ENCODE measurements at places on chromosomes 4 and X. TPM values are rescaled to one million over a fixed set of nuclear protein-coding genes. Genes with fewer than 3 reads are reported as not detected.

Gene CSN1S1
- not detected for total RNA-seq

DNA sequence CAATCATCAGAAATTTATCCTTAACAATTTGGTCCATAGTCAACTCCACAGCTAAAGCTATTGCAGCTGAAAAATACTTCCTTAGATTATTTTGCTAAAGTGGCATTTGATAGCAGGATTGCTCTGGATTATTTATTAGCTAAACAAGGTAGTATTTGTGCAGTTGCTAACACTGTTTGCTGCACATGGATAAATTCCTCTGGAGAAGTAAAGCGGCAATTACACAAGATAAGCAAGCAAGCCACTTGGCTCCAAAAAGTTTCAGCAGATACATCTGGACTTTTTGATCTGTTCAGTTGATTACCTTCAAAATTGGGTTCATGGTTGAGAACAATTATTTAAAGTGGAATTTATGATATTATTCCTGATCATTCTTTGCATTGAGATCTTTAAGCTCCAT lies 971.5 kb downstream of the C4orf33 start:
- DNase-seq, result no peak

DNA sequence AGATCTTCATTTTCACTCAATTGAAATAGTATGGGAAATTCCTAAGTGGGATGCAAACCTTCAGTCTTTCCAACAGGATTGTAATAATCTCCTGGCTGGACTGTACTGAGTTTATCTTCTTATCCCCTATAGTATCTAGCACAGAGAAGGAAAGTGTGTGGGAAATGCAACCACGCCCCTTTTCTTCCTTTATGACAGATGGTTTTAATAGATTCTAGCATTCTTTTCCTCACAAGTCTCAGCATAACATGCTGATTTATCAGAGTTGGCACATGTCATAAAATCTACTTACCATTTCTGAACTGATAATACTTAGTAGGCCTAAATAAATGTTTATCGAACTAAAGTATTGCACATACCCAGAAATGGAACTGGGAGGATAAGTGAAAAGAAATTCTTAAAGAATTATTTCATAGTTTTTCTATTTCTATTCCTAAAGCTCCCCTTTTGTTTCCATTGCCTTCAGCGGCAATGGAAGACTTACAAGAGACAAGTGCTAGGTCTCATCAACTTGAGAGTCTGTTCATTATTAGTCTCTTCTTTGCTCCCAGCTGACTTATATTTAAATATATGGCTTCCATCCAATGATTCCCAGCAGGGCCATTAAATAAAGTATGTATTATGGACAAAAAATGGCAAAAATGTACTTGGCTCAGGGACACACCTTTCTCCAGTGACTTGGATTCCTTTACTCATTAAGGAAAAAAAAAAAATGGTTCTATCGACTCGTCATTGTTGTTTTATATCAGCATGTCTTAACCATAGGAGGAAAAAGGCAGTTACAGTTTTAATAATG lies 484.5 kb downstream of the IL1RAPL1 start:
- no peak for DNase-seq

Gene TEX13C
- not detected for total RNA-seq

- DNase-seq, result peak; percentile 83
Measured at GRCh38 chrX:109485470-109486340, 3.8 kb upstream of the GUCY2F start.

DNA sequence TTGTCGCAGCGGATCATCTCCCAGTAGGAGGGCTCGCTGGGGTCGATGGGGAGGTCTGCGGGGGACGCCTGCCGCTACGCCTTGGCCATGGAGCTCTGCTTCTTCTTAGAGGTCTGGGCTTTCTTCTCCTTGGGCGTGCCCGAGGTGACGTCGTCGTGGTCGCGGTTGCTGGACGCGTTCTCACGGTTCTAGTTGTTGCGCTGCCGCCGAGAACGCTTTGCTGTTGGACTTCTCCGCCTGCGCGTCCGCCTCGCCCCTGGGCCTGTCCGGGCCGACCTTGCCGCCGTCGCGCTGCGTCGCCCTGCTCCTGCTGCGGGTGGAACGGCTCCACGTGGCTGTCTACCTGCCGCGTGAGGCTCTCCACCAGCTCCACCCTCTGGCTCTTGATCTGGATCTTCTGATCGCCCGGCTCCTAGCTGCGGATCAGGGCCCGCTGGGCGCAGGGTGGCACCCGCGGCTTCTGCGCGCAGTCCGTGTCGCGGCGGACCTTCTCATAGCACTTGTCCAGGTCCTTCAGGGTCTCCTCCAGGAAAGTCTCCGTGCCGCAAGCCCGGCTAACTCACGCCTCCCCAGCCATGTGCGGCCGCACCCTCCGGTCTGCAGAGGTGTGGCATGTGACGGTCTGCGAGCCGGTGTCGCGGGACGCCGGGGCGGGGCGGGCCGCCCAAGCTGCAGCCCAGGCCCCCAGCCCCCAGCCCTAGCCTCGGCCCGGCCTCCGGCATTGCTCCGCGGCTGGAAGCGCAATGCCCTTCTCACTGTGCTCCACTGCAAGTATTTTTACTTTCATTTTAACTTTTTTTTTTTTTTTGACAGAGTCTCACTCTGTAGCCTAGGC lies 40.5 kb upstream of the OGT start:
- DNase-seq, result peak; percentile 87

Gene FAM149A
- 10.1 TPM for total RNA-seq

Gene MAGED4
- total RNA-seq, result 2.9 TPM

GRCh38 chr4:6888506-6889071 lies 21.0 kb upstream of the TBC1D14 start:
- DNase-seq, result peak; percentile 60

DNA sequence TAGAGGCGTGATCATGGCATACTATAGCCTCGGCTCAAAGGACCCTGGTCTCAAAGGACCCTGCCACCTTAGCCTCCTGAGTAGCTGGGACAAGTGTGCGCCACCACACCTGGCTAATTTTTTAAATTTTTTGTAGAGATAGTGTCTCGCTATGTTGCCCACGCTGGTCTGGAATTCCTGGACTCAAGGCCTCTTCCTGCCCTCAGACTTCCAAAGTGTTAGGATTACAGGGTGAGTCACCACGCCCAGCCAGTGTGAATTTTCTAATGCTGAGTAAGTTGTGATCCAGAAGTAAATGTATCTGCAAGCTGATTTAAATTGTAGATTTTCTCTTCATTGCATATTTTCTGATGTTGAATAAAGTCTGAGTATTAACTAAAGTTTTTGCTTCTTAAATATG lies 2.6 kb upstream of the ZNF674 start:
- no peak for DNase-seq

DNA sequence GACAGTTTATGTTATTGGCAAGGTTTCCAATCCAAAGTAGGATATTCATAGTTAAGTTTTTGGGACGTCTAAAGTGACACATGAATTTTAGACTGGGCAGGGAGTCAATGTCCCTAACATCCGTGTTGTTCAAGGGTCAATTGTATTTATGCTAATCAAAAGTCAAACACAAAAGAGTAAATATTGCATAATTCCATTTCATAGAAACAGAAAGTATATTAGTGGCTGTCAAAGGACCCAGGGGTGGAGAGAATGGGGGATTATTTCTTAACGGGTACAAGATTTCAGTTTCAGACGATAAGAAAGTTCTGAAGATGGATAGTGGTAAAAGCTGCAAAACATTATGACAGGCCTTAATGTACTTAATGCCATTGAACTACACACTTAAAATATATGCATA lies 971.8 kb upstream of the AGA start:
- no peak for DNase-seq

DNA sequence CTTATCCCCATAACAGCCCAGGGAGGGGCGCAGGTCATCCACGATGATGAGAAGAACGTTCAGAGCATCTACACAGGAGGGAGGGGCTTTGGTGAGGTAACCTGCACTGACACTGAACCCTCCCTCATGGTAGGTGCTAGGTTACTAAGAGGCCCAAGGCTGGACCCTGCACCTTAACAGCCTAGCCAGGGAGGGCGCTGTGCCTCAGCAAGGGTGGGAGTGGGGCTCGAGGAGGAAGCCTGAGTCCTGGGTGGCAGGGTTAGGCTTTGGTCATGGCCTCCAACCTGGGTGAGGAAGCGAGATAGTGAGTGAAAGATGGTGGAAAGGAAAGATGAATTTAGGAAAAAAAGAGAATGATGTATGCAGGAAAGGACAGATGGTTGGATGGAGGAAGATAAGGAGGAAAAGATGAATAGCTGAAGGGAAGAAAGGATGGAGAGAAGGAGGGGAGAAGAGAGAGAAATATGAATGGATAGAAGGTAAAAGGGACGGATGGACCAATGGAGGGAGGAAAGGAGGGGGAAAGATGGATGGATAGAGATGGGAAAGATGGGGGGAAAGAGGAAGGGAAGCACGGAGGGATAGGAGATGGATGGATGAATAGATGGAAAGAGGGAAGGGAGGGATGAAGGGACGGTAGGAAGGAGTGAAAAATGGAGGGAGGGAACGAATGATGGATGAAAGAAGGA lies 736 bp downstream of the IDS start:
- DNase-seq, result no peak

Gene USP17L13
- not detected for total RNA-seq

DNA sequence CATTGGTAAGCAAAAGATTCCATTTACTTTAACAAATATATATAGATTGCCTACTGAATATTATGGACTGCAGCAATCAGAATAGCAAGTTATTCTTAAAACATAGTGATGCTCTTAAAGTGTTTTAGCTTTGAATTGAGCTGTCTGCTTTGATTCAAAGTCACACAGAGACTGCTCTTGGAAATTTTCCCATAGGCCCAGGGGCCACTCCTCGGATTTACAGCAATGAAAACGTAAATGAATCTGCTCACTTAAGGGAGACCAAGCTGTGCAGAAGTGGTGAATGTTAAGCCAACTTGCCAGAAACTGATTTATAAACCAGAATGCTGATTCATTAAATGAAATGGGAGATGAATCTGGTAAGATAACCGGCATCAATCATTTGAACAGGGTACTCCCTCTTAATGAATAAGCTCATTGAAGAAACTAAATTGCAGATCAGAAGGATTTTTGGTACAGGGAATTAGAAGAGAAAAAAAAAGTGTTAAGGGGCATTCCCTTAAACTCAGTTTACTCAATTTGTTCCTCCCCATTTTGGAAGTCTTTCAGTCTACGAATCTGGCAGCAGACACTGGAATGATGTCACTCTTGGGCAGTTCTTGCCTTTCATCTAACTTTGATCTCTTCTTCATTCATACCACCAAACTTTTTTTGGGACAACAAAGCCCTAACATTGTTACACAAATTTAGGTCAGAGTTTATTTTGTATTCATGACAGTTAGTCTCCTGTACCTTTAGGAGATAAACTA lies 363.3 kb upstream of the MAGEB2 start:
- no peak for DNase-seq

DNA sequence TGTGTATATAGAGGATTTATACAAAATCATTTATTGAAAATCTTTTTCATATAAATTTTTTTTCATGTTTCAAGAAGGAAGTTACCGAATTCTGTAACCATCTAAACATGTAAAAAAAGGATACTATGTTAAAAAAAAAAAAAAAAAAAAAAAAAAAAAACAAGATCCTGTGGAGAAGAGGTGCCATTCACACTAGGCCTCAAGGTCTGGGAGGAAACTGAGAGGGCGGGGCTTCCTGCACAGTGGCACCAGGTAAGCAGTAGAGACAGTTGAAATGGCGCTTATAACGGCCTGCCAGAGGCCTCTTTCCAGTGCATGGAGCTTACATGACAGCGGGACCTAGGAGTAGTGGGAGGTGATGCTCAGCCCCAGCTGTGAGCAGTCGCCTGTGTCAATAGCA lies 17.5 kb downstream of the TRAPPC2 start:
- DNase-seq, result no peak

DNA sequence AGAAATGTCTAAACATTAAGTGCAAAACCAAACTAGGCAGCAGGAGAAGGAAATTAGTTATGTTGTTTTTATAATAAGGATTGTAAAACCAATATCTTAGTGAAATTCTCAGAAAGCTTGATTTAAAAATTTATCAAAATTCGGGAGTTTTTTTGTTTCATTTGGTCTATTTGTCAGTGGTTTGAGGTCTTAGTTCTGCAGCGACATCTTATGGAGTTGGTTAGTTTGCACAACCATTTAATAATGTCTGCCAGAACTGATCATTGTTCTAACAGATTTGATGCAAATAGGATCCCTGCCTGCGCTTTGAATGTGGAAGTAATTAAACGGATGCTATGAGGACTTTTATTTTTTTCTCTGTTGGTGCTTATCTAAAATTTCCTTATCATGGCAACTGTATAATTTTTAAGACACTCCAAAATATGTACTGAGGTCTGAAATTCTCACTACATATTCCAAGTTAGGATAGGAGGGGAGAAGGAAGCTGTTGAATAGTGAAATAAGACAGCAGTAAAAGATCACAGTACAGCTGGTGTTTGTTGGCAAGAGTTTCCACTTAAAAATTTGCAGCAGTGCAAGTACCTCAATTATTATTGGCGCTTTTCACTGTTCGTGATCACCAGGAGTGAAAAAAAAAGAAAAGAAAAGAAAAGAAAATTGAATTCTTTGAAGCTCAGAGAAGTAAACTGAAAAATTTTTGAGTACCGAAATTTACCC lies 2521.4 kb downstream of the ARAP2 start:
- no peak for DNase-seq

DNA sequence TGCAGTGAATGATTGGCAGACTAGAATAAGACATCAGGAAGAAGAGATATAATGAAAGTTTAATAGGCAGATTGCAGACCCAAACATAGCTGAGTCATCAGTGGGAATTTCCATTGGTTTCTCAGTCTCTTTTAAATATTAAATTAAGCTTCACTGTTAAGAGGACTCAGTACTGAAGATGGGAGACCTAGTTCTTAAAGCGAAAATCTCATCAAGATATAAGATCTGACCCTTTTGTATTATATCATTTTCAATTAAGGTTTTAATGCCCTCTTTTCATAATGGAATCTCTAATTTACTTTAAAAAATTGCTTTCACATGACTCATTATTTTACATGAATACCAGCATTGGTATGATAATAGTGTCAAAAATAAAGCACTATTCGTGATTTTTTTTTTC lies 168.9 kb upstream of the ATOH1 start:
- DNase-seq, result no peak

DNA sequence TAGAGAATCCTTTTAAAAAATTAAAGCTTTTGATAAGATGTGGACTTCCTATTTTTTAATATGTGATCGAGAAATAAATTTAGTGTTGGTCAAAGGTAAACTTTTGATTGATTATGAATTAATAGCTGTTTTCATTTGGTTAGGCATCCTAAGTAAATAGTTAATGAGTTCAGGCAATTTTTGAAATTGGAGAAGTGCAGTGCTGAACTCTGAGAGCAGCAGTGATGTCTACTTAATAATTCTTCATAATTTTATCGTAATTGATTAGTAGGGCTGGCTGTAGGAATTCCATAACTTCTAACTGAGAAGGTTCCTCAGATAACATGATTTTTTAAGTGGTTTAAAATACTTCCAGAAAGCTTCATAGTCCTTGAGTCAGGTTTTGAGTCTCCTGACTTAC lies 1.5 kb downstream of the MND1 start:
- no peak for DNase-seq

- no peak for DNase-seq
Measured at GRCh38 chr4:61442936-61443335, 242.8 kb downstream of the ADGRL3 start.

All from posterior vena cava (tissue), 2 donors.